Fibroblast of mammary gland (primary cell): ENCODE measurements at places on chromosomes 6 and 20.

- peak; percentile 45 for DNase-seq
These were observed 120.5 kb upstream of the CHD6 start for GRCh38 chr20:41738604-41739206.

- no peak for DNase-seq
These were observed 145.3 kb downstream of the GMPR start for GRCh38 chr6:16383607-16384206.

GRCh38 chr20:20752712-20753111 is 40.3 kb upstream of the RALGAPA2 start:
- DNase-seq = no peak

DNA sequence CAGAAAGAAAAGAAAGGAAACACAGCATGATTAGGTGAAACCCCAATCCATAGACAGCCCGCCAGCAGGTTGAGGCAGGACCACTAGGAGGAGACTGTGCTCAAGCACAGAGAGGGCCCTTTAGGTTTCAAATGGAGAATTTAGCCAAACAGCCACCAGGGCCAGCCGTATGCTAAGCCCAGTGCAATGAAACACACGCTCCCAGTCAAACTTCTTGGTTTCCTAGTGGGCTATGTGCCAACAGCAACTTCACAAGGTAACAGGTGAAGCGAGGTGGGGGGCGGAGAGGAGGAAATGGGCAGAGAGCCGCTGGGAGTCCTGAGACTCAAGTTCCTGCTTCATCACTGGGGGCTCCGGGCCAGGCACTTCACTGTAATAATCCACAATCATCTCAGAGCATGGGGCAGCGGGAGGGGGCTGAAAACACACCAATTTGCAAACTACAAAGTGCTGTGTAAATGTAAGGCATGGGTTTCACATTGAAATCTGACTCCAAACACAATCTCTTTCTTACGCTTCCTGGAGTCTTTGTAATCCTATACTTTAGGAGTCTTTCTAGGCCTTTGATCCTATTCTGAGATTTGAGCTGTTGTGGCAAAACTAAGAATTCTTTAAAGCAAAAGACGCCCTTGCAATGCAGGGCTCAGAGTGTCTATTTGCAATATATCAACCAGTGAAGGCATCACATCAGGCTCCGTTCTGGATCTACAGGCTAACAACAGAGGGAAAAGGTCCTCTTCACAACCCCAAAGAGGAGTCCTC is 117.3 kb downstream of the OPRM1 start:
- peak; percentile 31 for DNase-seq

DNA sequence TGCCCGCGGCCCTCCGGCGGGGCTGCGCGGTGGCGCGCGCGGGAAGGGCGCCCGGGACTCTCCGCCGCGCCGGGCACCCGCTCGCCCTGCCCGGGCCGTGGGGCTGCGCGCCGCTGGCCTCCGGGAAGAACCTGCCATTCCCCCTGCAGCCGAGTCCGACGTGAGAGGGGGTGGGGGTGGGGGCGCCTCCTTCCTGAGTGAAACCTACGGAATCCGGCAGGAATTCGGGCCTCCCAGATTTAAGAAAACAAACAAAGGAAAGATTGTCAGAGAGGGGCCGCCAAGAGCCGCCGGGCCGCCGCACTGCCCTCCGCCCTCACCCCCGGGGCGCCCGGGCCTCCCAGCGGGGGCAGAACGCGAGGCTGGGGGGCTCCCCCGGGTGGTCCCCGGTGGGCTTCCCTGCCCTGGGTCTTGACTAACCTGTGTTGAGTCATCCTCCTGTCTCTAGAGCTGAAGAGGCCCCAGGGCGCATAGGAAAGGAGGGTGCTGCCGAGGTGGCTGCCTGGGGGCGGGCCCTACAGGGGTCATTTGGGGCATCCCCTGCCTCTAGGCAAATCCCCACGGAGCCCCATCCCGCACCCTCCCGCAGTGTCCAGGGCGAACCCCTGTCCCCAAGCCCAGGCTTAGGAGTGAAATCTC is 42.2 kb upstream of the FOXP4 start:
- no peak for DNase-seq

DNA sequence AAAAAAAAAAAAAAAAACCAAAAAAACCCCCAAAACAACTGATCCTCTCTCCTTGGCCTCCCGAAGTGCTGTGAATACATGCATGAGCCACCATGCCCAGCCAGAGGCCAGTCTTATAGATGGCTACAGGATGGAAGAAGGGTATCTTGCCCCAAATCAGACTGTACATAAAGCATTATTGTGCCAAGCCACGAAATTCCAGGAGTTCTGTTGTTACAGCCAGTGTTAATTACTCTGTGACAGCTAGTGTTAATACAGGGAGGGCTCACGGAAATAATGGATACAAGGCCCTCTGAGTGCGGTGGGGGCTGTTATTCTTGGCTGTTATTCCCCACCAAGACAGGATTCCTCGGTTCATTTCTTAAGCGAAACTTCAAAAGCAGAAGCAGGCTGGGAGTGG is 1.4 kb upstream of the CLPSL2 start:
- DNase-seq = no peak

DNA sequence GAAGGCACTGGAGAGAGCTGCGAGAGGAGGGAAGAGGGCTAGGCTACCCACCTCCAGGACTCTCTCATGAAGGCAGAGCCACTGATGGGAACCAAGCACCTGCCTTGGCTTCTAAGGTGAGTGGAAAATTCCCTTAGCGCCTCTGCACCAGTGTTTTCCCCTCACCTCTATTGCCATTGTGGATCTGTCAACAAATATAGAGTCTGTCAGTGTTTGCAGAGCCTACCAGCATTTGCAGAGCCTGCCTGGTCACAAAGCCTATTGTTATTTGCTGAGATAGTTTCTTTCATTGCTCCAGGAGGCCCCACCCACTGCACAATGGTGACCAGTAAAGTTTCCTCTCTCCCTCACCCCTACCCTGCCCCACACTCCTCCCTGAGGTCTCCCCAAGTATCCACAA is 141.9 kb downstream of the MRPL14 start:
- no peak for DNase-seq

- peak; percentile 11 for DNase-seq
These were observed 86.1 kb downstream of the FOXC1 start for GRCh38 chr6:1695546-1696462.
